GM23248 (cell line): ENCODE measurements at places on chromosomes 16 and 17. TPM values are rescaled to one million over a fixed set of nuclear protein-coding genes. Genes with fewer than 3 reads are reported as not detected.
A peak's percentile ranks its signal among the peaks of the same experiment; 100 is the strongest.

DNA sequence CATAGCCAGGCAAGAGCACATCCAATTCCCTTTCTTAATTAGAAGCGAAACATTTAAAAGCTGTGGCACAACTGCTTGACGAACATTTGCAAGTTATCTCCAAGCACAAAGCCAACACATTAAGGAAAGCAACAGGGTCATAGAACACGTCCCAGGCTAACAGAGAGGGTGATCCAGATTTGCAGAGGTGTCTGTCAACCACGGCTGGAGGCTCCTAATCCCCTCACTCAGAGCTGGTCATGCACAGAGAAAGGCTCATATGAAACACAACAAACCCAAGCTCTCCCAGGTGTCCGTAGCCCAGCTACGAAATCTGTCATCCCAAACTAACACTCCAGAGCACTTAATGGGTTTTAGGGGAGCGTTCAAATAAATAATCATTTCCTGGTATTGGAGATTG is 276.1 kb downstream of the SLC39A11 start:
- no peak for DNase-seq
- no peak overlapping the region for H3K4me3 ChIP-seq
- H3K36me3 ChIP-seq: no peaks in the 10 kb centered on the region
- H3K4me1 ChIP-seq: no peaks in the 10 kb centered on the region

DNA sequence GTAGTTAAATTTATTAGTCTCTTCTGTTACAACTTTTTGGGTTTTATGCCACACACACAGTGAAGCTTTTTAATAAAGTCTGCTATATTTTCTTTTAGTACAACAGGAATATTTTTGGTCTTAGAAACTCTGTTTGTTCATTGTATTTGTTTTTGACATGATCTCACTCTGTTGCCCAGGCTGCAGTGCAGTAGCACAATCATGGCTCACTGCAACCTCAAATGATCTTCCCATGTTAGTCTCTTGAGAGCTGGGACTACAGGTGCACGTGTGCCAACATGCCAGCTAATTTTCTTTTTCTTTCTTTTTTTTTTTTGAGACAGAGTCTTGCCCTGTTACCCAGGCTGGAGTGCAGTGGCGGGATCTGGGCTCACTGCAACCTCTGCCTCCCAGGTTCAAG is 27.1 kb downstream of the PPM1D start:
- no peak overlapping the region for H3K4me3 ChIP-seq
- 0 out of 2 replicates have a peak, but pooled peaks cover 4% of the 10 kb centered on the region for H3K36me3 ChIP-seq
- H3K27me3 ChIP-seq: no peaks in the 10 kb centered on the region
- no peaks in the 10 kb centered on the region for H3K4me1 ChIP-seq

- no peaks in the 10 kb centered on the region for H3K4me1 ChIP-seq
- H3K4me3 ChIP-seq: no peak overlapping the region
- DNase-seq: peak; percentile 37
- no peaks in the 10 kb centered on the region for H3K27me3 ChIP-seq
These were observed 10.2 kb downstream of the RNF213 start for GRCh38 chr17:80270836-80271235.

GRCh38 chr17:42101513-42102292 is 3.4 kb upstream of the ZNF385C start:
- DNase-seq: peak; percentile 81
- no peaks in the 10 kb centered on the region for H3K36me3 ChIP-seq
- no peaks in the 10 kb centered on the region for H3K4me1 ChIP-seq
- H3K27me3 ChIP-seq: peaks cover 13% of the 10 kb centered on the region
- no peak overlapping the region for H3K27ac ChIP-seq
- H3K4me3 ChIP-seq: no peak overlapping the region

- H3K36me3 ChIP-seq: no peaks in the 10 kb centered on the region
These were observed 55.1 kb downstream of the KSR1 start for GRCh38 chr17:27511168-27511883.

DNA sequence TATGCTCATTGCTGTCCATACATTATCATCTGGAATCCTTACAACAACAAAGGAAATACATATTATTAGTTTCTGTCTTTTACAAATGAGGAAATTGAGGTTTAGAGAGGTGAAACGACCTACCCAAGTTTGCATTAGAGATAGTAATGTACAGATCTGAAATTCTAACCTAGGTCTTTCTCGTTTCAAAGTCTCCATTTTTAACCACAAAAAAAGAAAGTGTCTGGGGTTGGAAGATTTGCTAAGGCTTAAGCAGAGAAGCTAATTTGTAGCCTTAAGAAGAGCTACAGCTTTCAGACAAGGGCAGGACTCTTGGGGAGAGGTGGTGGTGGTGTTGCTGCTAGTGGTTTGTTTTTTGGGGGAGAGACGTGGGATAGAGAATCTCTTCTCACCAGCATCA is 19.2 kb downstream of the CIITA start:
- H3K27me3 ChIP-seq: 0 out of 2 replicates have a peak, but pooled peaks cover 3% of the 10 kb centered on the region
- DNase-seq: no peak

DNA sequence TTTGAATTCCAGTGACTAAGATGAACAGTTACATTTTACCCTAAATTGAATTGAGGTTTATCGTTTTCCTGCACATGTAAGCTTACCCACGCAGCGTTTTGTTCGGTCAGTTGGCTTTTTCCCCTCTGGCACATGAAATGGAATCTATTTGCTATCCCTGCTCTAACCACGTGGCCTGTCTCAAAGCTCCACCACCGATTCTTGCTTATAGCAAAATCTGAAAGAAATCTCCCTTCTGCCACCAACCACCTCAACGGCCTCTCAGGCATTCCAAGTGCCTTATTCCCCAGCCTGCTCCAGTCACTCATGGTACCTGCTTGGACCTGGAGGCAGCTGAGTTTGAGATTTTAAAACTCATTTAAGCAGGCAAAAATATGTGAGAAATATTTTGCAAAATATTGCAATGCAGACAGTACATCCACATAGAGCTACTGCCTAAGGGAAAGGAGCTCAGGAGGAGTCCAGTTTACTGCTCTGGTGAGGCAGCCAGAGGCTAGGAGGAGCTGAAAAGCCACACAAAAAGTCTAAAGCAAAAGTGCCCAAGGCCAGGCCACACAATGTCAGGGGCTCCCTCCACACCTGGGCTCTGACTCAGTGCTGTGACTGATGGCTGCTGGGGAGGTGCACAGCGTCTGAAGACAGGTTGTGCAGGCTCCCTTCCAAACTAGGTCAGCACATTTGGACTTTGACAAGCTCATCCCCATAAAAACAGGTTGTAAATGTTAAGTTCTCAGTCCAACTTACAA is 26.4 kb downstream of the ARHGAP17 start:
- H3K4me1 ChIP-seq: peaks cover 70% of the 10 kb centered on the region
- H3K27me3 ChIP-seq: no peaks in the 10 kb centered on the region
- H3K4me3 ChIP-seq: peak overlapping the region; percentile 54
- peak; percentile 88 for DNase-seq

DNA sequence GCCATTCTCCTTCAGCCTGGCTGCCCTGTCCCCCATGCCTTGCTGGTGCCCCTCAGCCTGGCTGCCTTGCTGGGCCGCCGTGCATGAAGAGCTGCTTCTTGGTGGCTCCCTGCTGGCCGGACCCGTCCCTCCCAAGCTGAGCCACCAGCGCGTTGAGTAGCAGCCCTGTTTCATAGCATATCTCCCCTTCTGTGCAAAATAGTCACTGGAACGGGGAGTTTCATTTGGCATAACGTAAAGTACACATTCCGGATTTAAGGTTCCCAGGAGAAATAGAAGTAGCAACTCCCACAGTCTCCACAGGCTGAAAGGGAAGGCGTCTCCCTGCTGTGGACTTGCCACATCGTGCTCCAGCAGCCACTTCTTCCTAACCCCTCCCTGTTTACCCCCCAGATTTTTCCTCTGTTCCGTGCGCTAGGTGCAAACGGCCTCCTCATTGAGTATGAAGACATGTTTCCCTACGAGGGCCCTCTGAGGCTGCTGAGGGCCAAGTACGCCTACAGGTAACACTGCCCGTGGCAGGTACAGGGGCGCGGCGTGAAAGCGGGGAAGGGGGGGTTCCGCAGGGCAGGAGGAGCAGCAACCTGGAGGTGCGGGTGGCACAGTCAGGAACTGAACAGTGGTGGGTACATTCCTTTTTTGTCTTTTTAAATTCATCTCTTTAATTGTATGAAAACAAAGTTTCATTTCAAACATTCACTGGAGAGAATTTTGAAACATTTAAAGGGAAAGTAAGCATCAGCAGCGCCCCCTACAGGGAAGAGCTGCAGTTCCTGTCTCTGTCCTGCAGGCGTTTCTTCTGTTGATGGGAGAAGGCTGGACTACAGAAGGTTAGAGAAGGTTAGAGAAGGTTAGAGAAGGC is 5.8 kb upstream of the OGFOD3 start:
- H3K27me3 ChIP-seq: no peaks in the 10 kb centered on the region
- peak; percentile 66 for DNase-seq
- H3K27ac ChIP-seq: no peak overlapping the region
- peaks cover 6% of the 10 kb centered on the region; the same call in 1 of the 2 replicates for H3K4me1 ChIP-seq

DNA sequence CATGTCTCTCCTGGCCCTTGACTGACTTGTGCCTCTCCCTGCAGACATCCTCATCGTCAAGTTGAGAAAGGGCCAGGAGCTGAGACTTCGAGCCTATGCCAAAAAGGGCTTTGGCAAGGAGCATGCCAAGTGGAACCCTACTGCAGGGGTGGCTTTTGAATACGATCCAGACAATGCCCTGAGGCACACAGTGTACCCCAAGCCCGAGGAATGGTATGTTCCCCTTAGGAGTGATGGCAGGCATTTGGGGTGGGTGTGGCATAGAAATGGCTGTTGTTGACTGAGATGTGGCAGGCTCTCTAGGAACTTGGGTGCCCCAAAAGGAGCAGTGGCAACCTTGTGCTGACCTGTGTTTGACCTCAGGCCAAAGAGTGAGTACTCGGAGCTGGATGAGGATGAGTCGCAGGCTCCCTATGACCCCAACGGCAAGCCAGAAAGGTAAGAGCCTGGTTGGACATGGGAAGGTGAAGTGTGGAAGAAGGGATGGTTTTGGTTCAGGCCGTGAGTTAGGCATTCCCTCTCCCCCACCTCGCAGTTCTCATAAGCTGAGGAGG is 7.5 kb downstream of the POLR2C start:
- no peaks in the 10 kb centered on the region for H3K27me3 ChIP-seq
- peaks cover 5% of the 10 kb centered on the region; the same call in 1 of the 2 replicates for H3K4me1 ChIP-seq
- peaks cover 52% of the 10 kb centered on the region for H3K36me3 ChIP-seq
- no peak overlapping the region for H3K27ac ChIP-seq
- no peak for DNase-seq

Gene C17orf58
- 8.0 and 14.3 TPM in 2 replicates for total RNA-seq

Gene P2RX1
- total RNA-seq: not detected in 2 replicates

Gene PLXDC1
- not detected in 2 replicates for total RNA-seq
